ENCODE measurements at places on chromosomes 16 and 17.

GRCh38 chr16:13919330-13919682 is 648 bp upstream of the ERCC4 start:
- DNase-seq: no peak

DNA sequence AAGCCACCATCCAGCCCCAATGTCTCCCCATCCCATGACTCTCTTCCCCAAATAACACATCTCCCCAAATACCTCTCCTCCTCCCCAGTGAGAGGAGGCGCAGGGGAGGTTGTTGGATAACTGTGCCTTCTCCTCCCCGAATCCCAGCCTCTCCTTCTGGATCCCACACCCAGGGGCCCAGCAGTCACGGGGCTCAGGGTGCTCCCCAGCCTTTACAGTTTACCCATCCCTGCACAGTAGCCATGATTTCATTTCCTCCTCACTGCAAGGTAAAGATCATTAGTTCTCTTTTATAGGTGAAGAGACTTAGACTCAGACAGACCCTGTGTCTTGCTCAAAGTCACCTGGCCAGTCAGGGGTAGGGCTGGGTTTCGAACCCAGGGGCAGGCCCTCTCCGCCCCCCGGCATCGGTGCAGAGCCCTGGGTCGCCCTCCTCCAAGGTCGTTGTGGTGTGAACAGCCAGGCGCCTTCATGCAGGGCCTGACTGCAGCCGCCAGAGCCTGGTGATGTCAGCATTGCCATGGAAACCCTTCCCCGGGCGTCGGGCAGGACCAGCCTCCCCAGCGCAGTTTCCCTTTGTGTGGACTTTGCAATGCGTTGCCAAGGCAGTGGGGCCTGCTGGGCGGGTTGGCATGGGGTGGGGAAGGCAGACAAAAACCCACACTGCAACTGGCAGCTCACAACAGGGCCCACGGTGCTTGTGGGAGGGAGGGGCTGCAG is 53.3 kb upstream of the TOB1 start:
- DNase-seq: peak; percentile 77

DNA sequence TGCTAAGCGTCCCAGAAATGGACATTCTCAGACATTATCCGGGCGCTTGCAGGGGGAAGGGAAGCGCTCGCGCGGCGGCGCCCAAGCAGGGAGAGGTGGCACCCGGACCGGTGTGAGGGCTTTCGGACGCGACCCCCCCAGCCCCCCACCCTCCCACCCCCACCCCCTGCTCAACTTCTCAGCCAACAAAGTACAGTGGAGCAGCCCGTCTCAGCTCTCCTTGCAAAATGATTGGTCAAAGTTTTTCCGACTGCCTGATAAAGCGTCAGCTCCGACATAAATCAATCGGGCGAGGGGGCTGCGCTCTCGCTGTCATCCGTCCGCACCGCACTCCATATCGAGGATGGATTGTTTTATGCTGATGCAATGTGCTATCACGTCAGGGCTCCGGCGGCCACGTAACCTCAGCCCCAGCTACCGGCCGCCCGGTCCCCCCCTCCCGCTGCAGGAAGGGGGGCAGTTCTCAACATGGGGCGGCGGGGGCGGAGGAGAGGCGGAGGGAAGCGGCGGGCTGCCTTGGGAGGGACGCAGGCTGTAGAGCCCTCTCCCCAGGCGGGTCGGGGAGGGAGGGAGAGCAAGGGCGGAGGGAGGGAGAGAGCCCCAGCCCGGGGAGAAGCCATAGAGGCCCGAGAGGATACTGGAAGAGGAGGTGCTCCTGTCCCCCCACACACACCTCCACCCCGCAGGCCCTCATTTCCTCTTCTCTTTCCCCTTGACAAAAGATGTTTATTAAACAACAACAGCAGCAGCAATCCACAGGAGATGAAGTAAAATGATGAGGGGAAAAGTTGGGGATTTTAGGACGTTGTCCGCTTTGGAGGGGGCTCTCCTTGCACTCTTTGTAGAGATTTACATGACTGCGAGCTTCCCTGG is at the start of gene HOXB9:
Gene HOXB9 (minus strand): TSS at position 114 of the 873 bp plus-strand sequence. CDS start 89 bp downstream, at position 25.
- DNase-seq: no peak

GRCh38 chr17:57439651-57440050 is 183.3 kb downstream of the MSI2 start:
- DNase-seq: no peak

GRCh38 chr16:56462064-56462796 is 10.9 kb downstream of the OGFOD1 start:
- no peak for DNase-seq

DNA sequence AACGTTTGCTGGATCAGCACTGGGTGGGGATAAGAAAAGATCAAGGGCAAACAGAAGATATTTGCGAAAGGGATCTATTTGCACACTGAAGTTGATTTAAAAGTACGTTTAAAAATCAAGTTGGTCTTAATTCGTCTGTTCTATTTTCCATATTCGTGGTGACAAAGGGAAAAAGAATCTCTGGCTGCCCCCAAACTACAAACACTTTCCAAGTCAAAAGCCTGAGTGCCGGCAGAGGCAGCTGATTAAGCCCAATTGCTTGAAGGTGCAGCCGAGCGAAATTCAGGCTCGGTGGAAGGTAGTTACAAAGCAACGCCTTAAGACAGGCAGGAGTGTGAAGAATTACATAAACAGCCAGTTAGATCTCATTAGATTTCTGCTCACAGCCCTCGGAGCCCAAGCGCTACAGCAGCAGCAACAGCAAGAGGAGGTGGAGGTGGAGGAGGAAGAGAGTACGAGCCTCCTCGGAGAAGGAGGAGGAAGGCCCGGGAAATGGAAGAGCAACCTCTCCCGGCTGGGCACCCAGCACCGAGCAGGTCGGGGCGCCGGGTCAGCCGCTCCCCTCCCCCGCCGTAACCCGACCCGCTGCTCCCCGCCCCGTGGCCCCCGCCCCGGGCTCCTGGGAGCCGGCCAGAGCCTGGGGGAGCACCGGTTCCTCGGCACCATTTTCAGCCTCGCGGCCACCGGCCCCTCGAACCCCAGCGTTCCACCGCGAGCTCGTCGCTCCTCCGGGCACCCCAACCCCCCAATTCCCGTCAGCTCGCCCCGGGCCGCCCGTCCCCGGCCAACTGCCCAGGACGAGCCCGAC is 890 bp downstream of the TOB1 start:
- DNase-seq: peak; percentile 73

GRCh38 chr17:58643147-58643546 is 48.7 kb downstream of the TEX14 start:
- no peak for DNase-seq

- peak; percentile 76 for DNase-seq
These were observed 44.7 kb downstream of the RPH3AL start for GRCh38 chr17:307741-308507.

DNA sequence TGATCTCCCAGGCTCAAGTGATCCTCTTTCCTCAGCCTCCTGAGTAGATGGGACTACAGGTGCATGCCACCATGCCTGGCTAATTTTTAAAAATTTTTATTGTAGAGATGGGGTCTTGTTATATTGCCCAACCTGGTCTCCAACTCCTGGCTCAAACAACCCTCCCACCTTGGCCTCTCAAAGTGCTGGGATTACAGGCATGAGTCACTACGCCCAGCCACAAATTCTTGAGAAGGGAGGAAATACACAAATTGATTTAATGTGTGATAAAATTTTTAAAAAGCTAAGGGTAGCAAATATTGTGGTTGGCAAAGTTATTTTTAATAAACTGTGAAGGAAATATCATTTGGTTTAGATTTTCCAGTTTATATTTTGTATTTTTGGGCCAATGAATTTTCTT is 9.6 kb downstream of the ITGAD start:
- no peak for DNase-seq

- DNase-seq: no peak
These were observed 840.2 kb upstream of the GOT2 start for GRCh38 chr16:59574296-59574695.

DNA sequence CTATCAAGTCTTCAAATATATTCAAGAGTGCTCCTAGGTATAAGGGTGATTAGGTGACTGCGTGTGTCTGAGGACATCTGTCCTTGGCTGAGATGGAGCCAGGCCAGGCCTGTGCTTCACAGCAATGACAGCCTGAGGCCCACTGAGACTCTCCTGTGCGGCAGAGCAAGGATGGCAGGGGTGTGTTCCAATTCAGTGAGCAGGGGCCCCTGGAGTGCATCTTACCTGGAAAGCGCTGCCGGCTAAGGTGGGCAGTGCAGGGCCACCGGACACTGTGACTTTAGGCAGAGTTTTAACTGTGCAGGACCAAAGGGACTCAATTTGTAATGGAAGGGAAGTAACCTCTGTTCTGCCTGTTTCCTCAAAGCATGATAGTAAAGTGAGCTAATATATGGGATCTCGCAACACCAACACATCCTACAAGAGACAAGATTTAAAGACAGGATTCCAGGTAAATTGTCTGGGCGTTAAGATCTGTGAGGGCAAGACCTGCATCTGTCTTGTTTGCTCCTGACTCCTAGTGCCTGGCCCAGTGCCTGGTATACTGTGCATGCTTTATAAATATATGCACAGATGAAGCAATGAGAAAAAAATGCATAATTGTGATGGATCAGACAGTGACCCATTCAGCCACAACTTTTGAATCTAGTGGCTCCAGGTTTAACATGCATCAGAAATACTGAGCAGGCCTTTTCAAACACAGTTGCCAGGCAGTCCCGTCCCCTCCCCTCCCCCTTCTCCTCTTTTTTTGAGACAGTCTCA is 86.7 kb downstream of the MRC2 start:
- DNase-seq: no peak

- DNase-seq: no peak
These were observed 74.3 kb downstream of the TIMM22 start for GRCh38 chr17:1071103-1071825.

GRCh38 chr17:50064253-50065001 is 8.5 kb downstream of the ITGA3 start:
- DNase-seq: peak; percentile 90

Data from uterus (tissue), 4 donors.